ENCODE measurements at places on chromosomes 7 and 10.

- no peak for DNase-seq
These were observed 34.6 kb downstream of the UBN2 start for GRCh38 chr7:139265673-139266072.

GRCh38 chr7:5450549-5451327 is 27.1 kb upstream of the TNRC18 start:
- no peak for DNase-seq

GRCh38 chr10:107915215-107915610 is 750.7 kb upstream of the SORCS1 start:
- DNase-seq, result no peak

GRCh38 chr7:1638215-1638661 is 31.8 kb upstream of the ELFN1 start:
- DNase-seq, result no peak

- DNase-seq, result no peak
These were observed 1.1 kb downstream of the SNX13 start for GRCh38 chr7:17939211-17939605.

DNA sequence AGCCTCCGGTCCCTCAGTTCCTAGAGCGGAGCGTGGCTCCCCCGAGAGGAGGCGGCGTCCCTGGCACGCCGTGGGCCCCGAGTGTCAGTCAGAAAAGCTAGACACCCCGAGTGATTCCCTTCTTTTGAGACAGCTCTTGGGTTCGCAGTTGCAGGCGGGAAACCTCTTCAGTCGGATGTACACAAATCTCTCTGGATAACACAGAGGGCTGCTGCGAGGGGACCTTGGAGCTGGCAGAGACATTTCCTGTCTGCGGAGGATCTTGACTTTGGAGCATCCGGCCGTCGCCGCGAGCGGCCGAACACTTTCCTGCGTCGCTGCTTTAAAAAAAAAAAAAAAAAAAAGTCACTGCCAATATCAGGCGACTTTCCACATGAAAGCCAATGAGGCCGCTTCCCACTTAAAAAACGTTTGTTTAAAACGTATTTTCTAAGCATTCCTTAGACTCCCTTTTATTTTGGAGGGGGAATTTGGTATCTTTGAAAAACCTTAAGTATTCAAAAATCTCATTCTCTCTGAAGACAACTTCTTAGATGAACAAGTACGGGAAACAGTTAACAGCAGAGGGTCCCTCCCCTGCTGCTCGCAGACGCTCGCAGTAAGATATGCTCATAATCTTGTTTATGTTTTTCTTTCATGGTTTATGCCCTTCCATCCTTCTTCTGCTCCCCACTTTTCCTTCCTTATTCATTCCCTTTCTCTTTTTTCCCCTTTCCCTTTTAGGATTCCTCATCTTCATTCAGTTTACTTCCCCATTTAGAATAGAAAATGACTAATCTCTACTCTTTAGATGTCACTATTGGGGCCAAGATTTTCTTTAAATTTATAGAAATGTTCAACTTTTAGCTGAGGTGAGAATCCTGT is 10.0 kb downstream of the HHEX start:
- peak; percentile 69 for DNase-seq

GRCh38 chr10:29068966-29069365 is 219.9 kb upstream of the LYZL1 start:
- no peak for DNase-seq

GRCh38 chr7:117020591-117020973 is 67.3 kb downstream of the ST7 start:
- no peak for DNase-seq

GRCh38 chr7:28747404-28747803 is 210.7 kb downstream of the TRIL start:
- no peak for DNase-seq

DNA sequence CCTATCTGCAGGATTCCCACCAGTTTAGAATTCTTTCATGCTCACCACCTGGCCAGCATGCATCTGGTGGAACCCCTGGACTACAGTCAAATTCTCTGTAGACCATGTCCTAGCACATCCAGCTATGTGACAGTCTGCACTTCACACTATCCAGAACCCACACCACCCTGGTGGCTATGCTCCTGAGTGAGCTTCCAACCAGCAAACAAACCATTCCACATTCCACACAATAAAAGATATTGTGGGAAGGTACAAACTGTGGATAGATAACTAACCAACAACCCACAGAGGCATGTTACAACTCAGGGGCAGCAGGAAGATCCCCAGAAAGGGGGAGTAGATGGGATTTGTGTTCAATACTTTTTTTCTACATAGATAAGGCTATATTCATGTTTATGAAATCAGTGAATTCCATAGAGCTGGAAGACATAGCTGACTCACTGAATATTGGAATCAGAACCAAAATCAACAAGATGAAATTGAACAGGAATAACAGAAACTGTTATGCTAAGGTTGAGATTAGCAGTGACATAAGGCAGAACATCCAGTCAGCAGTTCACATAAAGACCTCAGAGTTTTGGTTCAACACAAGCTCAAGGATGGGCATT is 72.5 kb downstream of the LRRC17 start:
- no peak for DNase-seq

GRCh38 chr7:47482013-47482875 is 99.7 kb downstream of the TNS3 start:
- DNase-seq, result no peak

- DNase-seq, result no peak
These were observed 392.3 kb downstream of the DGKB start for GRCh38 chr7:14510268-14510667.

DNA sequence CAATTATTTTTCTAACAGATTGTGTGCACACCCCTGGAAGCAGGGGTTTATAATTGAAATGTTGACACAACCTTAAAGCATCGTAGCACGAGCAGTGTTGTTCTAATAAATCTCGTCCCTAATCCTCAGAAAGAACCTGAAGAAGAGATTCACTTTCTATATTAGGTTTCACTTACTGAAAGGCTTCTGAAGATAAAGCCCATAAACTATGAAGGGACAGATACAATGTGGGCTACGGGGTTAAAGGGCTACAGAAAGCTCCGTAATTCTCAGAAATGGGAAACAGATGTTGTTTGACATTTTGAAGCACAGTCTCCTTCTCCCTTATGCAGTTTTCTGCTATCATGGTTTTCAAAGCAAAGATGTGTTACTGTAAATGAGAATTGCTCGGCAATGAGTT is 479.6 kb downstream of the GATA3 start:
- no peak for DNase-seq

- no peak for DNase-seq
These were observed 298.6 kb upstream of the AKR1E2 start for GRCh38 chr10:4527281-4527970.

GRCh38 chr7:76282344-76283253 is 19.9 kb upstream of the HSPB1 start:
- no peak for DNase-seq

DNA sequence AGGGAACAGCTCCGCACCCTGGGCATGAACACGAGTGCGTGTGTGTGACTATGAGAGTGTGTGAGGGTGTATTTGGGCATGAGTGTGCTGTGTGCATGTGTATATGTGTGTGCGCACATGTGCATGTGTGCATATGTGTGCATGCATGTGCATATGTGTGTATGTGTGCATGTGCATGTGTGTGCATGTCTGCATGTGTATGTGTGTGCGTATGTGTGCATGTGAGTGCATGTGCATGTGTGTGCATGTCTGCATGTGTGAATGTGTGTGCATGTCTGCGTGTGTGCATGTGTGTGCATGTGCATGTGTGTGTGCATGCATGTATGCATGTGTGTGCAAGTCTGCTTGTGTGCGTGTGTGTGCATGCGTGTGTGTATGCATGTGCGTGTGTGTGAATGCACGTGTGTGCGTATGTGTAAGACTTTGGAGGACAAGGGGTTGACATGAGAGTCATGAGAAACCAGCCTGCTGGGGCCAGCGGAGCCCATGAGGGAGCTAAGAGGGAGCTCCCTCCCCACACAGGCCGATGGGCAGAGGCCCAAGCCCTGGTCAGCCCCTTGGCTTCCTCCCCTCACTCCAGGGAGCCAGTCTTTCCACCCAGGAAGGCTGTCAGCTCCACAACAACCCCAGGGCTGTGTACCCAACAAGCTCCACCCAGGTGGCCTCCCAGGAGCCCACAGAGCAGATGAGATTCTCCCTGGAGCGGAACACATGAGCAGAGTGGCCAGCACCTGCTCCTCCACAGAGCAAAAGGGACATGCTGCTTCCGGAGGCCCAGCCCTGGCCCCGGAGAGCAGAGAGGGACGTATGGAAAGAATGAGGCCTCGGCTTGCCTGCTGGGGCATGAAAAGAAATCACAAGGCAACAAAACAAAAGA is 142.5 kb upstream of the PPP2R2D start:
- DNase-seq, result no peak

GRCh38 chr10:70991140-70992124 is 103.1 kb upstream of the PCBD1 start:
- DNase-seq, result no peak

GRCh38 chr10:115050375-115051010 is 42.7 kb upstream of the ATRNL1 start:
- DNase-seq, result no peak

DNA sequence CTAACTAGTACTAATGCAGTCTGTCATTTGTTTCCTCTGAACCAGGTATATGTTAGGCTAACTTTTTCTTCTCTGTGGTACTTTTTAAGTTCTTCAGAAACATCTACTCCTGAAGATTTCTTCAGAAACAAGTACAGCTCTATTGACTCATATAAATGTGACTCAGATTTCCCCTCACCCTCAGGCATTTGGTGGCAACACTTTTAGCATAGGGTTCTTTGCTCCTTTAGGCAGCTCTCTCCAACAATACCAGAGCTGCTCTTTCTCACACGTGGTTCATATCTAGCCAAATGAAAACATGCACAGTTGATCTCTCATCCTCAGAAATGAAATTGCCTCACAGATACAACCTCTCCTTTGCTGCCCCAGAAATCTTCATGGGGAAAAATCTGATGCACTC is 939.8 kb downstream of the SORCS1 start:
- DNase-seq, result no peak

GRCh38 chr10:60849217-60849616 is 70.9 kb downstream of the CDK1 start:
- DNase-seq, result no peak

All from H1 (cell line).